ENCODE measurements at places on chromosomes 6 and 20. TPM values are rescaled to one million over a fixed set of nuclear protein-coding genes. Genes with fewer than 3 reads are reported as not detected.

- no peaks in the 10 kb centered on the region for H3K36me3 ChIP-seq
- peaks cover 14% of the 10 kb centered on the region for H3K4me1 ChIP-seq
- H3K4me3 ChIP-seq: no peak overlapping the region
- no peak overlapping the region for H3K27ac ChIP-seq
- DNase-seq: no peak
- H3K27me3 ChIP-seq: no peaks in the 10 kb centered on the region
These were observed 99.9 kb downstream of the NRN1 start for GRCh38 chr6:5906842-5907241.

- H3K4me1 ChIP-seq: peaks cover 20% of the 10 kb centered on the region
- no peak overlapping the region for H3K4me3 ChIP-seq
- no peaks in the 10 kb centered on the region for H3K36me3 ChIP-seq
- DNase-seq: no peak
These were observed 8.9 kb downstream of the GSS start for GRCh38 chr20:34946661-34947060.

LRRN4 gene
- not detected for total RNA-seq

DNA sequence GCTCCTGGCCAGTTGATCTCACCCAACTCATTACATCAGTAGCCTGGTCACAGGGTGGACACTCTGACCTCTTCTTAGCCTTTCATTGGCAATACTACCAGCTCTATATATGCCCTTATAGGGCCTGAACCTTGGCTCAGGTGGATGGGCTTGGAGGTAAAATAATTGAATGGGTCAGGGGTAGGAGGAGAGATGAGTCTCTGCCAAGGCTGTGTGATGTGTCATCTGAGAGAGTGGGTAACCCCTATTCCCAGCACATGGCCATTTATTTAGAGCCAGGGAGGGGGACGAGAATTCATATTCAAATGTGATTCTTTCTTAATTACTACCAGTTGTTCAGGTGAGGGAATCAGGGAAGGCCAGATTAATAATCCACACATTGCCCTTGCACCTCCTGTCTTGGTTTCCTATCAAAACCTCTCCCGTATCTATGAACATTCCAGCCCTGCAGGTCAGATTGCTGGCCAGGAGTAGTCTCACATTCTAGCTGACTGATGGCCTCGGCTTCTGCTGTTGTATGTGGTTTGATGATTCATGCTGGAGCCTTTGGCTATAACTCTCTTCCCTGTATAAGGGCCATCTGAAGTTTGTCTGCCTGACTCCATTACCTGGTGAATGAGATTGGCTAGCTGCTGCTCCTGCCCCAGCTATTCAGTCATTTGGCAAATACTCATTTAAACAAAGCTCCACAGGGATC lies 13.4 kb downstream of the C20orf173 start:
- no peaks in the 10 kb centered on the region for H3K36me3 ChIP-seq
- H3K27ac ChIP-seq: no peak overlapping the region
- DNase-seq: no peak
- H3K4me3 ChIP-seq: no peak overlapping the region
- no peaks in the 10 kb centered on the region for H3K27me3 ChIP-seq
- H3K4me1 ChIP-seq: no peaks in the 10 kb centered on the region

- H3K27me3 ChIP-seq: no peaks in the 10 kb centered on the region
- no peaks in the 10 kb centered on the region for H3K4me1 ChIP-seq
- DNase-seq: no peak
These were observed 560.8 kb upstream of the IMPG1 start for GRCh38 chr6:76633259-76633658.

DNA sequence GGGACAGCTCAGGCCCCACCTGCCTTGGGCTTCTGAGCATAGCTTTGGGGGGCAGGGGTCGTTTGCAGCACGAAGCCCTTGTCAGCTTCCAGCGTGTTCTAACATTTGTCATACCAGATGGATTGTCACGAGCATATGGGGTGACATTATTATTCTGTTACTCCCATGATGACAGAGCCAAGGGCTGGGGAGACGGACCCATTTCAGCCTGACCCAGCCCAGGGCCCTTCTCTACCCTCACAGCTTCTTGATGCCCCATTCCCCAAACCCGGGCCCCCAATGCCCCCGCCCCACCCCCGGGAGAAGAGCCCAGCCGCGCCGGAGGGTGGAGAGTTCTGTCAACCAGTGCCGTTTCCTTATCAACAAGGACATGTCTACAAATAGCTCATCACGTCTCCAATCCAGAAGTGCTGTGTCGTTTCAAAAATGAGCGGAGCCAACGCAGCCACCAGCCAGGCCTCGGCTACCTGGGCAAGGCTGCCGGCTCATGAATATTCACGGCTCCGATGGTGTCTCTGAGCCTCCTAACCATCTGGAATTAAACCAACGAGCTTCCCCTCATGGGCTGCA lies 9.6 kb upstream of the CHRNA4 start:
- no peaks in the 10 kb centered on the region for H3K36me3 ChIP-seq
- H3K27me3 ChIP-seq: peaks cover 5% of the 10 kb centered on the region
- no peak overlapping the region for H3K27ac ChIP-seq
- no peak overlapping the region for H3K4me3 ChIP-seq
- H3K4me1 ChIP-seq: peaks cover 4% of the 10 kb centered on the region

DNMT3B gene
- total RNA-seq: 0.39 TPM

GRCh38 chr20:33434434-33434833 lies 9.1 kb downstream of the SNTA1 start:
- H3K4me3 ChIP-seq: no peak overlapping the region
- no peaks in the 10 kb centered on the region for H3K27me3 ChIP-seq
- peak overlapping the region; percentile 97 for H3K27ac ChIP-seq
- H3K36me3 ChIP-seq: peaks cover 11% of the 10 kb centered on the region

DNA sequence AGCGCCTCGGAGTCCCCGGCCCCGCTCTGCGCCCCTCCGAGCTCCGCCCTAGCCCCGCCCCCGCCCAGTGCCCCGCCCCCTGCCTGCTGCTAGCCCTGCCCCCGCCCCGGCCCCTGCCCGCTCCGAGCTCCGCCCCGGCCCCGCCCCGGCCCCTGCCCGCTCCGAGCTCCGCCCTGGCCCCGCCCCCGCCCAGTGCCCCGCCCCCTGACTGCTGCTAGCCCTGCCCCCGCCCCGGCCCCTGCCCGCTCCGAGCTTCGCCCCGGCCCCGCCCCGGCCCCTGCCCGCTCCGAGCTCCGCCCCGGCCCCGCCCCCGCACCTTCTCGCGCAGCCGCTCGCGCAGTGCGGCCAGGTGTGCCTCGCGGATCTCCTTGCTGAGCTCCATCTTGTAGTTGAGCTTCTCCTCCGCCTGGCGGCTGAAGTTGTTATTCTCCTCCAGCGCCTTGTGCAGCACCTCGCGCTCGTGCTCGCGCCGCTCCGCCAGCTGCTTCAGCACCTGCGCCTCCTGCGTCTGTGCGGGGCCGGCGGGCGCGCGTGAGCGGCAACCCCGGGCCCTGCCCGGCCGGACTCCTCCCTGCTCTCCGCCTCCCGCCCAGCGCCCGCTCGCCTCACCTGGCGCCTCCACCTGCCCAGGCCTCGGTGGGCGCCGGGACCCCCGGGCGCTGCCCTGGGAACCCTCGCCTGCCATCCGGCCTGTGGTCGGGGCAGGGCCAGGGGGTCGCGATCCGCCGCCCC lies 11.3 kb downstream of the STMN3 start:
- peaks cover 9% of the 10 kb centered on the region for H3K4me1 ChIP-seq
- no peaks in the 10 kb centered on the region for H3K27me3 ChIP-seq
- peak; percentile 83 for DNase-seq
- H3K27ac ChIP-seq: peak overlapping the region; percentile 77
- H3K36me3 ChIP-seq: no peaks in the 10 kb centered on the region

- DNase-seq: no peak
- no peaks in the 10 kb centered on the region for H3K36me3 ChIP-seq
- H3K4me3 ChIP-seq: no peak overlapping the region
- H3K27ac ChIP-seq: no peak overlapping the region
- H3K27me3 ChIP-seq: no peaks in the 10 kb centered on the region
These were observed 5.3 kb upstream of the MOG start for GRCh38 chr6:29651413-29652197.

GRCh38 chr20:23396950-23397627 lies 24.2 kb downstream of the NAPB start:
- H3K4me1 ChIP-seq: peaks cover 48% of the 10 kb centered on the region
- H3K27me3 ChIP-seq: no peaks in the 10 kb centered on the region
- no peak overlapping the region for H3K4me3 ChIP-seq
- H3K36me3 ChIP-seq: no peaks in the 10 kb centered on the region
- no peak for DNase-seq

DNA sequence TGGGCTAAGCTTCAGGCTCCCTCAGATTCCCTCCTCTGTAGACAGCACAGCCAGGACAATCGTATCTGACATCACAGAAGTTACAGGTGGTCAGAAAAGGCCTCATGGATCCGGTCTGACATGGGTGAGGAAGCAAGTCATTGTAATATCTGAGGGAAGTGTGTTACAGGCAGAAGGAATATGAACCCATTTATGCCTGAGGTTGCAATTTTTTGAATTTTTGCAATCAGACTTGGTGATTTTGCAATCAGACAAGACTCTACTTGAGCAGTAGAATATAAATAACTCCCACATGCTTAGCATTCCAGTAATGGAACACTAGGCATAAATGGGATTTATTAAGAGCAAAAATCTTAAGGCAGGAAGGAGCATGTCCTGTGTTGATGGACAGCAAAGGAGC lies 52.1 kb downstream of the CBLN4 start:
- H3K4me3 ChIP-seq: no peak overlapping the region
- no peak overlapping the region for H3K27ac ChIP-seq
- DNase-seq: no peak
- H3K4me1 ChIP-seq: no peaks in the 10 kb centered on the region
- H3K36me3 ChIP-seq: no peaks in the 10 kb centered on the region
- no peaks in the 10 kb centered on the region for H3K27me3 ChIP-seq

DNA sequence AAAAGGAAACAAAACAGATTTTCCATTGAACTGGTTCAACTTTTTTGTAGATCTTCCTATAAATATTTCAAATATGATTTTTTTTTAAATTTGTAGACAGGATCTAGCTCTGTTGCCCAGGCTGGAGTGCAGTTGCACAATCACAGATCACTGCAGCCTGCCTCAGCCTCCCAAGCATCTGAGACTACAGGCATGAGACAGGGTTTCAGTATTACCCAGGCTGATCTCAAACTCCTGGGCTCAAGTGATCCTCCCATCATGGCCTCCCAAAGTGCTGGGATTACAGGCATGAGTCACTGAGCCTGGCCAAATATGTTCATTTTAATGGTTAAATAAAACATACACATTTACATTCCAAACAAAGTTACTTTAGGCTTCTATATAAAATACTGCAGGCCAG lies 33.6 kb downstream of the SAMHD1 start:
- H3K36me3 ChIP-seq: no peaks in the 10 kb centered on the region
- no peaks in the 10 kb centered on the region for H3K4me1 ChIP-seq
- no peak overlapping the region for H3K27ac ChIP-seq
- DNase-seq: no peak
- H3K27me3 ChIP-seq: no peaks in the 10 kb centered on the region

- no peaks in the 10 kb centered on the region for H3K36me3 ChIP-seq
- DNase-seq: no peak
- no peaks in the 10 kb centered on the region for H3K4me1 ChIP-seq
- no peak overlapping the region for H3K27ac ChIP-seq
- H3K27me3 ChIP-seq: no peaks in the 10 kb centered on the region
These were observed 146.1 kb upstream of the LRFN2 start for GRCh38 chr6:40733290-40733689.

BYSL gene
- total RNA-seq: 16.6 TPM

SNAP25 gene
- total RNA-seq: not detected

DNA sequence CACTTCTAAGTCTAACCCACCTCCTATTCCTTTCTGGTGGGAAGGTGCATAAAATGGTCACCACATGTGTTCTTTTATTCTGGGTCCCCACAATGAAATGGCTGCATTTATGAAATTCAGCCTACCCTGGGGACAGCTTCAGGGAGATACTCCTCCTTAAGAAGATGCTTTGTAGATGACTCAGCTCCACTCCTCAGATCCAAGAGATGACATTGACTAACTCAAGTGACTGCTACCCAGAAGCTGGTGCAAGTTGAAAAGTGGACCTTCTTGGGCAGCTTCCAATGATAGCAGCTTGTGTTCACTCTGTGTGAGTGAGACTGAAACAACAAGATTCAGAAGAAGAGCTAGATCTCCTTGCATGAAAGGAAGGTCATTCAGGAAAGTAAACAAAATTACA lies 113.4 kb downstream of the SCP2D1 start:
- peak; percentile 16 for DNase-seq
- no peaks in the 10 kb centered on the region for H3K36me3 ChIP-seq
- H3K4me1 ChIP-seq: no peaks in the 10 kb centered on the region
- no peaks in the 10 kb centered on the region for H3K27me3 ChIP-seq
- no peak overlapping the region for H3K4me3 ChIP-seq
- no peak overlapping the region for H3K27ac ChIP-seq

DNA sequence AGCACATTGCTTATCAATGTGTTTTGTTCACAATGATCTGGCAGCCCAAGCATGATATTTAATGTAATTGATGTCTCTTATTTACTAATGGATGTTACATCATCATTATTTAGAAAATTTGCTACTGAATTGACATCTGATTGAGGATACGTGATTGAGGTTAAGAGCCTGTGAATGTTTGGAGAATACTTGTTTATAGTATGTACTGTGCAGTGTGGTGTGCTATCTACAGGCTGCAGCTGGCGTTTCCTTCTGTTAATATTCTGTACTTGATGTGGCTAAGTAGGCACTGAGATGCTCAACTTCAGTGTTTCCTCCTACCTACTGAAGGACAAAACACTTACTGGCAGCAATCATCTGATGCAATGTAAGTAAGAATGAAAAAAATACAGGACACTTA lies 709.6 kb upstream of the FLRT3 start:
- no peaks in the 10 kb centered on the region for H3K27me3 ChIP-seq
- H3K4me3 ChIP-seq: no peak overlapping the region
- no peak overlapping the region for H3K27ac ChIP-seq
- H3K4me1 ChIP-seq: no peaks in the 10 kb centered on the region
- DNase-seq: no peak
- H3K36me3 ChIP-seq: no peaks in the 10 kb centered on the region

- H3K4me1 ChIP-seq: peaks cover 7% of the 10 kb centered on the region
- H3K36me3 ChIP-seq: no peaks in the 10 kb centered on the region
- peak overlapping the region; percentile 28 for H3K4me3 ChIP-seq
- H3K27ac ChIP-seq: peak overlapping the region; percentile 61
- H3K27me3 ChIP-seq: no peaks in the 10 kb centered on the region
These were observed 7.8 kb upstream of the LCA5 start for GRCh38 chr6:79544939-79545450.

DNA sequence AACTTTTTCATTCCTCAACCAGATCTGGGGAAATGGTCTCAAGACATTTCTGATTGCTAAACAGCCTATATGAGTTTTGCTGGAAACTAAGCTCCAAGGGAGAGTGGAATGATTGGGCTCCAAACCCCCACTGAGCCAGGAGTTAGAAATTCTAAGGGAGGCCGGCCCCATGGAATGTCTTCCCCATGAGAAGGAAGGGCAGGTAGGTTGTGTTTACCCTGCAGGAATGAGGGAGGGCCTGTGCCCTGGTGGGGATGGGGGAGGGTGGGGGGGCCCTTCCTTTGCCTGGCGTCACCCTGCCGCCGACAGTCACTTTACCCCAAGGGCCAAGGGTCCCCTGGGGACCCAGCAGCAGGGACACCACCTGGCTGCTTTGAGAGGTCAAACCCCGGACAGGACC lies 298.9 kb downstream of the TFAP2C start:
- DNase-seq: no peak
- H3K27ac ChIP-seq: no peak overlapping the region
- H3K36me3 ChIP-seq: no peaks in the 10 kb centered on the region
- no peak overlapping the region for H3K4me3 ChIP-seq
- H3K4me1 ChIP-seq: peaks cover 5% of the 10 kb centered on the region
- peaks cover 52% of the 10 kb centered on the region for H3K27me3 ChIP-seq

- H3K27ac ChIP-seq: peak within 1 kb of the TSS; percentile 86
- no peaks in the 10 kb centered on the region for H3K27me3 ChIP-seq
- H3K4me3 ChIP-seq: peak within 1 kb of the TSS; percentile 95
- peak; percentile 72 for DNase-seq
These were observed at the start of gene EIF6 for GRCh38 chr20:35284267-35284991. Gene EIF6 (minus strand): TSS chr20:35284772. CDS start chr20:35284487, 285 bp downstream.

GRCh38 chr20:50484271-50484976 lies 25.8 kb upstream of the PTPN1 start:
- H3K4me1 ChIP-seq: peaks cover 4% of the 10 kb centered on the region
- H3K36me3 ChIP-seq: no peaks in the 10 kb centered on the region
- H3K27ac ChIP-seq: peak overlapping the region; percentile 78
- no peaks in the 10 kb centered on the region for H3K27me3 ChIP-seq
- H3K4me3 ChIP-seq: peak overlapping the region; percentile 57

LAMA2 gene
- total RNA-seq: 113 TPM

All from gastrocnemius medialis (tissue), 4 donors.